ENCODE measurements at places on chromosomes 3 and 15.

- DNase-seq = peak; percentile 61
Measured at GRCh38 chr15:85583923-85584390, 203.6 kb downstream of the AKAP13 start.

- DNase-seq = no peak
Measured at GRCh38 chr3:112650482-112650881, 9.5 kb upstream of the CCDC80 start.

- DNase-seq = no peak
Measured at GRCh38 chr3:161540594-161540993, 44.0 kb downstream of the OTOL1 start.

DNA sequence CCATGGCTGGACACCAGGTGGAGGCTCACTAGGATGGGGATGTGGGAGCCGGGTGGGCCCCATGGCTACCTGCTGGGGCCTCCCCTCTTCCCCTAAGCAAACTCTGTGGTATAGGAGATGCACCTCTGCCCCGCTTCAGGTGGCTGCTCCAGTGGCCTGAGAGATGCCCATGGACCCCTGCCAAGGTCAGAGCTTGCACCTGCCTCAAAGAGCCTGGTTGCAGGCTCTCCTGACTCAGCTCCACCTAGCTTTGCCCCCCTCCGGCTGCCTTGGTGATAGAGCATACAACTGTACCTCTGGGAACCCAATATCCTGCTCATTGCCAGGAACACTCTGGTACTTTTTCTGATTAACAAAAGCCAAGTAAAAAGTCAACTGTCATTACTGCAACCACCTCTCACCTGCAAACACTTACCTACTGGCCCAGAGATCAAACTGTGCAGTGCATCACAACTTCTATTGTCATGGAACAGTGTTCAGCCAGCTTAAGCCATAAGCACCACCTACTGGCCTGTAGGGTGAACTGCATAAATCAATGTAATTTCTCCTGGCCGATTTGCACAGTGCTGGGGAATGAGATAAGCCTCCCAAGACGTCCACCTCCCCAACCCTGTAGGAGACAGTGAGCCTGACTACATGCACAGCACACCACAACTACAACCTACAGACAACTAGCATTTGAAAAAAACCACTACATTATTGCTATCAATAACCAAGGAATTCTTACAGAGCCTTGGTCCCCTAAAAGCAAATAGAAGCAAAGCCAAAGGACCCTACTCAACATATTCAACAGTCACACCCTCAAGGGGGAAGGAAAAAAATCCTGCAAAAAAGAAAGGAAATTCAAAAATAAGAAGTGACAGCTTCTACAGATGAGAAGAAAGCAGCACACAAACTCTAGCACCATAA lies 352.4 kb upstream of the ARHGEF26 start:
- peak; percentile 23 for DNase-seq

Measured in GM04504 (cell line).